Spleen (tissue), 13 donors: ENCODE measurements at places on chromosomes 11 and 22. TPM values are rescaled to one million over a fixed set of nuclear protein-coding genes. Genes with fewer than 3 reads are reported as not detected.
A peak's percentile ranks its signal among the peaks of the same experiment; 100 is the strongest.

The FBLN1 gene
- 5.2 TPM for total RNA-seq

The CARD16 gene
- 85.7 TPM for total RNA-seq

The UPK3A gene
- 0.79 TPM for total RNA-seq

The CSNK1E gene
- total RNA-seq = 119 TPM

The KCNJ1 gene
- total RNA-seq = not detected

The SMTN gene
- total RNA-seq = 124 TPM

The CDC45 gene
- total RNA-seq = 1.7 TPM

The SLC6A5 gene
- total RNA-seq = not detected

The CACNA1I gene
- 0.72 TPM for total RNA-seq

The APOL4 gene
- total RNA-seq = 3.7 TPM

The C2CD2L gene
- total RNA-seq = 16.0 TPM

The KLHL35 gene
- 2.2 TPM for total RNA-seq

- no peak for DNase-seq
- no peaks in the 10 kb centered on the region for H3K36me3 ChIP-seq
- H3K27me3 ChIP-seq = no peaks in the 10 kb centered on the region
- H3K27ac ChIP-seq = no peak overlapping the region
- H3K4me3 ChIP-seq = no peak overlapping the region
- H3K4me1 ChIP-seq = no peaks in the 10 kb centered on the region
Measured at GRCh38 chr11:12794576-12795230, 120.5 kb downstream of the TEAD1 start.

- H3K27ac ChIP-seq = no peak overlapping the region
- no peak overlapping the region for H3K4me3 ChIP-seq
- H3K36me3 ChIP-seq = no peaks in the 10 kb centered on the region
- DNase-seq = no peak
- no peaks in the 10 kb centered on the region for H3K4me1 ChIP-seq
Measured at GRCh38 chr11:10044618-10045017, 249.4 kb downstream of the SBF2 start.

- H3K36me3 ChIP-seq = no peaks in the 10 kb centered on the region
- no peak overlapping the region for H3K4me3 ChIP-seq
- no peaks in the 10 kb centered on the region for H3K4me1 ChIP-seq
- no peak for DNase-seq
Measured at GRCh38 chr11:88188932-88189253, 13.7 kb upstream of the RAB38 start.

DNA sequence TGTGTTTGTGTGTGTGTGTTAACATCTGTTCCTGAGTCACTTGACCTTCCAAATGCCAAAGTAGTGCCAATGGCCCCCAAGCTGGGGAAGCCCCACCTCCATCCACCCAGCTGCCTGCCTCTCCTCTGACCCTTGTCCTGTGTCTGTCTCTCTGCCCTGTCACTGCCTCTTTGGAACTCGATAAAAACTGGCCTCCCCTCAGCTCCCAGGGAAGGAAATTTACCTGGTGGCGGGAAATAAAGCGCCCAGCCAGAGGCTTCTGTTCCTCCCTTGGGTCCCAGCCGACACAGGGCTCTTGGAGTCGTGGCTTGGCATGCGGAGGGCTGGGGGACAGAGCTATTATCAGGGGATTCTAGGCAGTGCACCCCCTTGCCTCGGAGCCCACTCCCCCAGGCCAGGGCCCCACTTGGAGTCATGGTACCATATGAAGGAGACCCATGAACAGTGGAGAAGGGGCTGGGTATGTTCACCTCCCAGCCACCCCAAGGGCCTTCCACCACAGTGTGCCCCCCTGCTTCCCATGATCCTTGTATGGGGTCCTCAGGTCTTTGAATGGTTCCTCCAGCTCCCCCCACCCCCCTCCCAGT, 6.2 kb downstream of the KCNC1 start:
- H3K27me3 ChIP-seq = peaks cover 29% of the 10 kb centered on the region
- no peaks in the 10 kb centered on the region for H3K36me3 ChIP-seq
- DNase-seq = peak; percentile 64
- peaks cover 5% of the 10 kb centered on the region for H3K4me1 ChIP-seq

- H3K4me3 ChIP-seq = peak overlapping the region; percentile 81
- H3K27ac ChIP-seq = peak overlapping the region; percentile 89
- no peaks in the 10 kb centered on the region for H3K27me3 ChIP-seq
- DNase-seq = peak; percentile 88
Measured at GRCh38 chr22:31344578-31345330, 1.4 kb downstream of the PATZ1 start.

- H3K36me3 ChIP-seq = no peaks in the 10 kb centered on the region
- H3K4me3 ChIP-seq = no peak overlapping the region
- DNase-seq = no peak
- H3K27me3 ChIP-seq = no peaks in the 10 kb centered on the region
Measured at GRCh38 chr11:118544647-118545010, 13.6 kb downstream of the TMEM25 start.

- H3K36me3 ChIP-seq = no peaks in the 10 kb centered on the region
- DNase-seq = no peak
- H3K4me3 ChIP-seq = peak overlapping the region; percentile 50
- H3K27ac ChIP-seq = peak overlapping the region; percentile 83
- H3K4me1 ChIP-seq = peaks cover 69% of the 10 kb centered on the region
Measured at GRCh38 chr22:49936973-49937757, 18.7 kb downstream of the CRELD2 start.

DNA sequence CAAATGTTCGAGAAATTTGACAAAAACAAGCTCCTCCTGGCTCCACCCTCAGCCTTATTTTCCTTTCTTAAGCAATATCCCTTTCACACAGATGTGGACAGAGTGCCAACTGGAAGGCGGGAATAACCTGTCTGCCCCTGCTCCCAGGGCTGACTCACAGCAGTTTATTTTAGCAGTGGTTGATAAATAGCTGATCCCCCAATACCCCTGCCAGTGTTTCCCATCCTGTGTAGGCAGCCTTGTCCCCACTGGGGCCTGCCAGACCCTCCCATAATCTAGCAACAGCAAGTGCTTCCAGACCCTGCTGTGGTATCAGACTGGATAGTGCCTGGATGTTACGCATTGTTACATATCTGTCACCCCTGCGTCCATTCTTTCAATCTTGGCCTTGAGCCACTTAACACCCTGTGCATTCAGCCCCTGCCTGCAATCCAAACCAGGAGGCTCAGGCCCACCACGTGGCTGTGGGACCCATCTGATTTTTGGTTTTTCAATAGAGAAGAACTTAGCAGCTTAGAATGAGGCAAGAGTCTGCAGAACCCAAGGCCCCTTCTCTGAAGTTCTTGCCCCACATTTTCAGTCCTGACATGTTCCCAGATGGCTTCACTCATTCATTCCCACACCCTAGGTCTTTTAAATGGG, 53.7 kb downstream of the PARVA start:
- no peaks in the 10 kb centered on the region for H3K36me3 ChIP-seq
- no peak for DNase-seq

GRCh38 chr11:41795004-41795403, 335.6 kb upstream of the LRRC4C start:
- H3K27ac ChIP-seq = no peak overlapping the region
- H3K4me3 ChIP-seq = no peak overlapping the region
- no peak for DNase-seq
- H3K4me1 ChIP-seq = no peaks in the 10 kb centered on the region
- H3K36me3 ChIP-seq = no peaks in the 10 kb centered on the region

- DNase-seq = no peak
- H3K4me1 ChIP-seq = no peaks in the 10 kb centered on the region
- no peak overlapping the region for H3K4me3 ChIP-seq
Measured at GRCh38 chr11:10496296-10496936, 41.4 kb downstream of the AMPD3 start.

- H3K27ac ChIP-seq = peak overlapping the region; percentile 80
- H3K4me3 ChIP-seq = no peak overlapping the region
- DNase-seq = peak; percentile 91
- no peaks in the 10 kb centered on the region for H3K27me3 ChIP-seq
- H3K36me3 ChIP-seq = peaks cover 43% of the 10 kb centered on the region
Measured at GRCh38 chr22:19886605-19887255, 32.1 kb upstream of the GNB1L start.

DNA sequence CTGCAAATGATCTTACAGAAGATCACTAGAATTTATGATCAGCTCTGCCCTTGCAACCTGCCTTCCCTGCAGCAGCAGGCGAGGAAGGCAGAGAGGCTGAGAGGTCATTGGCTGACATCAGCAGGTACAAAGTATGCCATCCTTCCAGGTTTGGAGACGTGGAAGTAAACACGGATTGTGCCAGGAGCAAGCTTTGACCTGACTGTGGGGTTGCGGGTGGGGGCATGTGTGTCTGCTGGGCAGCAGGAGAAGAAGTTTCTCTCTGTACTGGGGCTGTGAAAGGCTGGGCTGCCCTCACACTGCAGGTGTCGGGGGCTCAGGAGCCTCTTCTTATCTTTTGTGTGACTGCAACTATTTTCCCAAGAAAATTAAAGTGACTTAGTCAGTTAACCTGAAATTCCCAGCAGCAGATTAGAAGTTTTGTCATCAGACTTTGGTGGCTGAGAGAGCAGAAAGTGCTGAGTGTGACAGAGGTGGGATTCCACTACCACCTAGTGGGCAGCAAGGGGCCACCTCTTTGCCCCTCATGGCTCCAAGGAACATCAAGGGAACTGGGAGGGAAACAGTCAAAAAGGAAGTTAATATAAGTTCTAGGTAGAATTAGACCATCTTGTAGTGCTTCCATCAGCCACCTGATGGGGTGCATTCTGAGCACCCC, 565.9 kb downstream of the ETS1 start:
- no peaks in the 10 kb centered on the region for H3K27me3 ChIP-seq
- no peak overlapping the region for H3K27ac ChIP-seq
- no peaks in the 10 kb centered on the region for H3K4me1 ChIP-seq
- H3K36me3 ChIP-seq = no peaks in the 10 kb centered on the region

DNA sequence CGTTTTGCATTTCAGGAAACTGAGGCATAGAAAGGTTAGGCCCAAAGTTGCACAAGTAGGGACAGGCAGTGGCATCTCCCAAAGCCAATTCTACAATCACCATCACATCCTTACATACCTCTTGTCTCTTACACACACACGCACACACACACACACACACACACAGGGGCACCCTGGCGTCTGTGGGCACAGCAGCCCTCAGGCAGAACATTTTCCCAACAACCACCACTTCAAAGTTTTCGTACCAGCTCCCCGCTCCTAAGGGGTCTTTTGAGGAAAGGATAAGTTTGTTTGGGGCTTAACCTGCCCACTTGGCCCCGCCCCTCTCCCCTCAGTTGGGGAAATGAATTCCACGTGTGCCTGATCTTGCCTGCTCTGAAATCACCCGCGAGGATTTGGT, 14.7 kb upstream of the LRRC32 start:
- no peaks in the 10 kb centered on the region for H3K36me3 ChIP-seq
- peaks cover 20% of the 10 kb centered on the region for H3K4me1 ChIP-seq
- no peak for DNase-seq
- no peak overlapping the region for H3K27ac ChIP-seq

DNA sequence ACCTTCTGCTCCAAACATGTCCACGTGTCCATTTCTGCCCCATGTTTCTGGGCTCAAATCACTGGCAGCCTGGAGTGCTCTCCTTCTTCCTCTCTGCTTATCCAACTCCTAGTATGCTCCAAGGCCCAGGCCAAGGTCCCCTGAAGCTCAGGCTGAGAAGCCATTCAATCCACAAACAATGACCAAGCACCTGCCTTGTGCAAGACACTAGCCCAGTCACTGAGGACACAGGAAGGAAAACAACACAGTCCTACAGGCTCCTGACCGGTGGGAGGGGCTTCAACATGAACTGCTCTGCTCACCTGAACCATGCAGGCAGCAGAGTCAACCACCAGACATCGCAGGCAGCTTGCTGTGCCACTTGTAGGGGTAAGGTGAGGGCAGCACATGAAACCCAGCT, 93.6 kb downstream of the RPL27A start:
- H3K27ac ChIP-seq = peak overlapping the region; percentile 67
- H3K36me3 ChIP-seq = no peaks in the 10 kb centered on the region
- peaks cover 16% of the 10 kb centered on the region for H3K4me1 ChIP-seq
- no peak overlapping the region for H3K4me3 ChIP-seq
- DNase-seq = no peak

GRCh38 chr11:128500493-128500892, 86.9 kb downstream of the ETS1 start:
- peak overlapping the region; percentile 99 for H3K27ac ChIP-seq
- no peaks in the 10 kb centered on the region for H3K27me3 ChIP-seq
- H3K4me1 ChIP-seq = peaks cover 100% of the 10 kb centered on the region
- peaks cover under 1% of the 10 kb centered on the region for H3K36me3 ChIP-seq
- DNase-seq = no peak

DNA sequence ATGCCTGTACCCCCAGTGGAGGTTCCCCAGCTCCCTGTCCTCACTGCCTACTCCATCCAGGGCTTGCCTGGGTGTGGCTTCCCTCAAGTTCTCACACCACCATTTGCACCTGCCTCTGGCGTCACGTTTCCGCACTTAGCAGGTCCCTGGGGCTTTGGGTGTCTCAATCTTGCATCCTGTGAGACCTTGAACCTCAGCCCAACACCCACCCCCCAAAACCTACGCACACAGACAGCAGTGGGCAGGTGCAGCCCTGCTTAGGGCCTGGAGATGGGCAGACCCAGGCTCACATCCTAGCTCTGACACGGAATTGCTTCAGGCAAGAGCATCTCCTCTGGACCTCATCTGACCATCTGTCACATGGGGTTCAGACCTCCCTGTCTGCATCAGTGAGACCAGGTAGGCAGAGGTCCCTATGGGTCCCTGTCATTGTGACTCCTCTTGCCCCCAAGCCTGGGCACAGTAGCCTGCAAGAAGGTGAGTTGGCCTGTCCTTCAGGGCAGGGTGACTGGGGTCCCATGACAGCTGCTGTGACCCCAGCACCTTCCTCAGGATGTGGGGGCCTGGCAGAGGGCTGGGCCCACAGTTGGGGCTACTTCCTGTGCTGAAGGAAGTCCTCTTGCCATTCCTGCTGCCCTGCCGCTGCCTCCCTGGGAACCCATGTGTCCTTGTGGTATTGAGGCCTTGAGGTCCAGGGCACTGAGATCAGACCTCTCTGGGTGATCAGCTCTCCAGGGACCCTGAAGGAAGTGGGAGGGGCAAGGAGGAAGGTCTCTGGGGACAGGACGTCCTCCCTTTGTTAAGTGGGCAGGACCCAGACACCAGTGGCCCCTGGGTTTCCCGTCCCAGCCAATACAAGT, 2.0 kb downstream of the SIPA1 start:
- peaks cover 45% of the 10 kb centered on the region for H3K36me3 ChIP-seq
- no peaks in the 10 kb centered on the region for H3K27me3 ChIP-seq
- peak overlapping the region; percentile 97 for H3K27ac ChIP-seq
- H3K4me3 ChIP-seq = peak overlapping the region; percentile 31

GRCh38 chr11:14784230-14784629, 107.8 kb downstream of the CYP2R1 start:
- no peak overlapping the region for H3K27ac ChIP-seq
- H3K4me1 ChIP-seq = no peaks in the 10 kb centered on the region
- no peak for DNase-seq
- no peaks in the 10 kb centered on the region for H3K27me3 ChIP-seq
- no peak overlapping the region for H3K4me3 ChIP-seq
- H3K36me3 ChIP-seq = no peaks in the 10 kb centered on the region

GRCh38 chr11:75463106-75463774, 30.2 kb upstream of the KLHL35 start:
- DNase-seq = peak; percentile 74
- H3K27ac ChIP-seq = peak overlapping the region; percentile 81
- H3K27me3 ChIP-seq = no peaks in the 10 kb centered on the region
- peaks cover 62% of the 10 kb centered on the region for H3K4me1 ChIP-seq
- no peak overlapping the region for H3K4me3 ChIP-seq

DNA sequence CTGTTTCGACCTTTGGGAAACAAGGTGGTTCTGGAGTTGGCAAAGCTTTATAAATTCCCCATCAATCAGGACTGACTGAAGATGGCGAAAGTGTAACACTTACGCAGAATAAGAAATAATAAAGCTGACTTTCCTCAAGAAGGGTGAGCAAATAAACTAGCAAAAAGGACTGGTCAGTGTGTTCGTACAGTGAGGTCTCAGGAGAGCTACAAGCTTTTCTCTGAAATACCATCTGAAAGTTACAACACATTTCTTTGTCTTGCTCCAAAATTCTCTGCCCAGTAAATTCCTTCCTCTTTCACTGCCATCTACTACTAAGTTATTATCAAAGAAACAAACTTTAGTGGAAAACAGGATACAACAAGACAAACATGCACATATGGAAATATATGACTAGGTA, 13.4 kb downstream of the PITPNB start:
- no peaks in the 10 kb centered on the region for H3K27me3 ChIP-seq
- peaks cover 23% of the 10 kb centered on the region for H3K4me1 ChIP-seq
- H3K27ac ChIP-seq = no peak overlapping the region
